Skeletal muscle cell (primary cell): ENCODE measurements at places on chromosomes 7 and 10.
A peak's percentile ranks its signal among the peaks of the same experiment; 100 is the strongest.

DNA sequence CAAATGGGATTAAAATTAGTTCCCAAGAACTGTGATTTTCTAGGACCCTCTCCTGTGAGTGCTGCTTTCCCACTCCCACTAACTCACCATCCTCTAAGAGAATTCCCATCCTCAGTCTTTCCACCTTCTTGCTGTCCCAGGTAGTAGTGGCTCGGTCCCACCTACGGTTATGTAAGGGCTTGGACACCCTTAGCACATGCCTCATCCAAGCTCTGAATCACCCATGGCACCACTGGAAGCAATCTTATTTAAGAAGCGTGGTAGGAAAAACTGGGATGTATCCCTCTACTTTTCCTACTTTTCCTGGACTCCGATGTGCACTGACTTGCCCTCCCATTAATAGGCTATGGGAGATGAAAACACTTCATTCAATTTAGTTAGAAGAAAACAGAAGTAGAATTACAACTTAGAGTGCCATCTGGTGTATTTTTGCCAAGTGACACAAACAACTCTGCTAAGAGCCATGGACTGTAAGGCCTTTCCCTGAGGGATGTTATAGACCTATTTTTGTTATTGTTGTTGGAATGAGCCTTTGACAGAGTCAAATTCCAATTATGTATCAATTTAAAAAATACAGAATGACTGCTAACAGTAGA lies 13.7 kb upstream of the ANKRD22 start:
- DNase-seq = no peak

GRCh38 chr10:80485946-80486764 lies 32.0 kb downstream of the TSPAN14 start:
- no peak for DNase-seq

DNA sequence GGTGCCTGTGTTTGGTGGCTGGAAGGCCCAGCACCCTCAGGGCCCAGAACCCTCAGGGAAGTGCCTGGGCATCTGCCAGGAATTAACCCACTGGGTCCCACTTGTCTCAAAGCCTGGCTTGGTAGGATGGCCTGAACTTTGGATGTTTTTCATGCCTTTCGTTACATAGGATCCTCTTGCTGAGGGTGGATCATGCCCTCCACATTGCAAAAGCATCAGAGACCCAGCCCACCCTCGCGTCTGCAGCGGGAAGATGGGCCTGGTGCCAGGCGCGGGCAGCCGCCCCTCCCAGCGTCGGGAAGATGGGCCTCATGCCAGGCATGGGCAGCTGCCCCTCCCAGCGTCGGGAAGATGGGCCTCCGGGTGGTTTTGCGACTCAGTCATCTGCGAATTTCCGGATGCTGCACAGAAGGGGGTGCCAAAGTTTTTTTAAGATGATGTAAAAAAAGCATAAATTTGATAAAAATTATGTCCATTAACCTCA lies 51.9 kb upstream of the PRKAR1B start:
- DNase-seq = no peak

GRCh38 chr7:29193316-29194205 lies 1.0 kb upstream of the CHN2 start:
- no peak for DNase-seq

GRCh38 chr10:70807556-70807955 lies 8.2 kb upstream of the SGPL1 start:
- DNase-seq = no peak

DNA sequence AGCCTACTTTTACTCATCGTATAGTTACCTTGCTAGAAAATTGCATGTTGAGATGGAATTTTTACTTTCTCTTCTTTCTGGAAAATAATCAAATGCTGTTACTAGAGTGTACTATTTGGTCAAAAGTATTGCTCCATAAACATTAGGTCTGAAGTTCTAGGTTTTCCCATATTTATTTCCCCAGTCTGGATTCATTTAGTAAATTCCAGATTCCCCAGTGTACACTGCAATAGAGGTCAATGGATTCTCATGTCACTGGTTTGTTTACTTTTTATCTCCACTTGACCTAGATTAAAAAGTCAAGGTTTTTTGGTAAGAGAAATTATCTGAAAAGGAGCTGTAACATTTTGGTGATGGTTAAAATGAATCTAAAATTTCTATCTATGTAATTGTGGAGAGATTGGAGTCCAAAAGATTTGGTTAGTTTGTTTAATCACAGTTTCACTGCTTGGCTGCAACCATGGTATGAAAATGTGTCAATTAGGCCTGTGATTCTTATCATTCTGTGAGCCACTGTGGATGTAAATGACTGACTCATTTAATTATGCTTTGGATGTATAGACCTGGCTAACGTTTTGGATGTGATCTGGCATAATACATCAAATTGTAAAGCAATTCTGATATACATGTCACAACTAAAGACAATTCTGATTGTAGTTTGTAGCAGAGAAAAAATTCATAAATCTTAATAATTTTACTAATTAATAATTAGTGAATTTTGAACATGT lies 32.7 kb upstream of the STEAP4 start:
- no peak for DNase-seq

- DNase-seq = no peak
Measured at GRCh38 chr10:105189463-105189800, 548.3 kb downstream of the SORCS3 start.

- no peak for DNase-seq
Measured at GRCh38 chr7:143280160-143280559, 4.6 kb upstream of the TMEM139 start.

- DNase-seq = peak; percentile 78
Measured at GRCh38 chr7:70072220-70072619, 473.9 kb downstream of the AUTS2 start.

GRCh38 chr10:118712930-118713634 lies 41.7 kb downstream of the CACUL1 start:
- no peak for DNase-seq

DNA sequence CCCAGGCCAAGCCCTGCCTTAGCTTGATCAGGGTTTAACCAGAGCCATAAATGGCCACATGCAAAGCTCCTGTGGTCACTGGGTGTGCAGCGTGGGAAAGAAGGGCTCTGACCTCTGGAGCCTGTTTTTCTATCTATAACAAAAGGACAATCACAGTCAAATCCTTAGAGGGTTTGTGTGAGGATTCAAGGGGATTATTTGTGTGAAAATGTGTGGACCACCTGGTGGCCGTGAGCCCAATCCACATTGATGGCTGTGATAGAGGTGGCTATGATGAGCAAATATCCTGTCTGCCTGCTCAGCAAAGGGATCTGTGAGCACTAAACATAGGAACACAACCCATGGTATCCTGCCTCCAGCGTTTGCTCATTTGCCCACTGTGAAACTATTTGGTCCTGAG lies 107.1 kb downstream of the C10orf90 start:
- DNase-seq = no peak

DNA sequence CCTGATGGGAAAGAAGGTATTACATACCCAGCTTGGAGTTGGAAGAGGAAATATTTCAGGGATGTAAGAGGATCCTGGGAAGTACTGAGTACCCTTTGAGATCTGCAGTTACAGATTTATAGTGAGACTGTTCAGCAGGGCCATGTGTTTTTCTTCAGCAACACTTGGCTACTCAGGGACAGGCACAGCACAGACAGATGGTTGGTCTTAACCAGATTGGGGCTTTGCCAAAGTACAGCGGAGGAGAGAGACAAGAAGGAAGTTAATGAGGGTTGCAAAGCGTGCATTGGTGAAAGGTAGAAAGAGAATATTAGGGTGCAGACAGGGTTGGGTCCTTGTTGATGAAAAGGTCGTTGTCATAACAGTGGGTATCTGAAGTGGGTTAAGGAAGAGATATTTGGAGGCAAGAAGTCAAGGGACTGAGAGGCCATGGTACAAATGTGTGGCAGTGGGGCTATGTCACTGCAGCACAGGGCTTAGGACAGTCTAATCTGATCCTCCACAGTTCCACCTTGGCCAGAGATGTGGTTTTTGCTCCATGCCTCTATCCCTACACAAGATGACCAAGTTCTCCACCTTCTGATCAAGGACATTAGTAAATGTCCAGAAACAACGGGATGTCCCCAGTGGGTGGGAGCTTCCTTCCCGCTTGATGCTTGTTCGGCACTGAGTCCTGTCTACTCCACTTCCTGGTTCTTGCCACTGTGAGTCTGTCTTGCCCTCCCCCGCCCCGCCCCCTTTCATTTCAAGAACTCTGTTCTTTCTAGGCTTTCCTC lies 18.9 kb upstream of the DNAJC1 start:
- no peak for DNase-seq
